ENCODE measurements at places on chromosomes 1 and 21.

GRCh38 chr1:94514095-94514727, 27.3 kb downstream of the F3 start:
- peak; percentile 2 for DNase-seq

- DNase-seq = no peak
Observed at GRCh38 chr1:23537296-23537973, 6.4 kb upstream of the E2F2 start.

DNA sequence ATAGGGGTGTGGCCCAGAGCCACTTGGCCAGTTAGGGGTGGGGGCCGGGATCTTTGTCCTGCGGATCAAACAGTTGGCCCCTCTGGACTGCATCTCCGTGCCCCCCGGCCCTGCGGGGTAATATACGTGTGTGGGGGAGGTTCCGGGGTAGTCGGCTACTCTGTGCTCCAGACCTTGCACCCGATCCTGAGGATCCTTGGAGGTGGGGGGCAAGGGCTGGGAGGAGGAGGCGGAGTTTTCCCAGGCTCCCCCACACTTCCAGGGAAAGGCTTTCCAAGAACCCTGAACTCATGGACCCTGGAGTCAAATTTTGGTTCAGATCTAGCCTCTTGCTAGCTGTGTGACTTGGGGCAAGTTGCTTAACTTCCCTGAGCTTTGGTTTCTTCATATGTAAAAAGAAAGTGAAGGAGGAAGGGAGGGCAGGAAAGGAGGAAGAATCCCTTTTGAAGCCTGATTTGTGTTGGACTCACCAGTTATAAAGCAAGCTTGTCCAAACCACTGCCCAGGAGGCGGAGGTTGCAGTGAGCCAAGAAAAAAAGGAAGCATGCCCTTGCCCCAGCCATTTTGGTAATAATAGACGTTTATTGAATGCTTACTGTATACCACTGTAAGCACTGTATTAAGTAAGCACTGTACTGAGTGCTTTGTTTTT, 686 bp downstream of the MIIP start:
- no peak for DNase-seq

DNA sequence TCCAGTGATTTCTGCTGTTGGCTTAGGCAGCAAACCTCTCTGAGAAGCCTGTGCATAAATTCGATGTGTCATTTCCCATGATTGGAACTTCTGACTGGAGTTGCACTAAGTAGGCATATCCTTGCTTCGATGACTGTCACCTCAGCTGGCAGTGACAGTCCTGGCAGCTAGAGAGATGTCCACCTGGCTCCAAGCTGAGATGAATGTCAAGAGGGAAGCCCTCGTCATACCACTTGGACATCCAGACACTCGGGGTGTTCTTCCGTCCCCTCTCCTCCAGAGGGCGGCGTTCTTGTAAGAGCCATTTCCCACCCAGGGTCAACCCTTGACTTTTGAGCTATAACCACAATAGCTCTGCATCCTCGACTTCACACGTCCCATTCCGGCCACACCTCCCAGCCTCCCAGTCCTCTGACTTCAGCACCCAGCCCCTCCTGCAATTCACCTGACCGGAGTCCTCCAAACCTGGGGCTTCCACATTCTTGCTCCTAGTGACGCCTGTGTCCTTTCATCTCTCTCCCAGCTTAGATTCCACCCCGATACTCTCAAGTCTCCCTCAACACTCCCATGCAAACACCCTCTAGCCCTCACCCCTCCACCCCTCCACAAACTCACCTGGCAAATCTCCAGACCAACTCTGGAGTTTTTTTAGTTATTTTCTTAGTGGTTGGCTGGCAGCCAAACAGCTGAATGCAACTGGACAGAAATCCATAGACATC, 17.3 kb downstream of the CA6 start:
- peak; percentile 46 for DNase-seq

GRCh38 chr1:4062992-4063391, 162.9 kb upstream of the C1orf174 start:
- no peak for DNase-seq

DNA sequence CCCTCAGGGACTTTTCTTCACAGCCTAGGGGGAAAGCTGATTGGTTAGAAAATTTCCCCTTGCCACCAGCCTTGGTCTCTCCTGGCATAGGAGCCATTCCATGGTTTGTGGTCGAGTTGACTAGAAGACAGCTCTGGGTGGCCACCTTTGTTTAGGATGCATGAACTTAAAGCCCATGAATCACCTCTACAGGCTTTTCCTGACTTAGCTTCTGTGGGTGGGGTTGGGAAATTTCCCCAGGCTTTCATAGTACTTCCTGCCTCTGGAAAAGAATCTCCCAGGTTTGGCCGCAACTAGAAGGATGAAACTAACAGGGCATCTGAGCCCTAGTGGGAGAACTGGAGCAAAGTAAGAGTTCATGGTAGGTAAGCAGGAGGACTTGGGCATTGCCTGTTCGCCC, 72.6 kb downstream of the SNRPE start:
- no peak for DNase-seq

GRCh38 chr1:17207966-17208418, 3.1 kb downstream of the PADI1 start:
- DNase-seq = peak; percentile 68

- DNase-seq = no peak
Observed at GRCh38 chr1:55531644-55532043, 316.5 kb upstream of the USP24 start.

- peak; percentile 24 for DNase-seq
Observed at GRCh38 chr1:48697066-48697707, 79.5 kb downstream of the BEND5 start.

DNA sequence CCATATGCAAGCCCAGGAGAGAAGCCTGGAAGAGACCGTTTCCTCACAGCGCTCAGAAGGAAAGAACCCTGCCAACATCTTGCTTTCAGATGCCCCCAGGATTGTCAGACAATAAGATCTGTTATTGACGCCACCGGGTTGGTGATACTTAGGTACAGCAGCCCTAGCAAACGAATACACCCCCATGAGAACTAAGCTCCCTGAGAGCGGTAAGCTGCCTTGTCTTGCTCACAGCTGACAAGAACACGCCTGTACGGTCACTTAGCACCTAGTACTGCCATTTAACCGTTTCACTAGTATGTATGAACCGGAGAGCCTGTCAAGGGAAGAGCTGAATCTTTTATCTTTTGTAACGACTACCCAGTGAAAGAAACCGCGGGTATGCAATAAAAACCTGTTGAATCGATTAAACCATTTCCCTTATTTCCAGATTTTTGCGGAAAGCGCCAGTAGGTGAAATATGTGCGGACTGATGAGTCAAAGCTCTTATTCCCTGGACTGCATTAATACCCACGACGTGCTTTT, 619 bp upstream of the ZBTB8B start:
- DNase-seq = no peak

- DNase-seq = no peak
Observed at GRCh38 chr1:151401125-151401788, 1.9 kb downstream of the PSMB4 start.

GRCh38 chr1:17286646-17287045, 21.4 kb upstream of the PADI4 start:
- no peak for DNase-seq

- DNase-seq = no peak
Observed at GRCh38 chr21:37748351-37748750, 167.9 kb downstream of the KCNJ6 start.

DNA sequence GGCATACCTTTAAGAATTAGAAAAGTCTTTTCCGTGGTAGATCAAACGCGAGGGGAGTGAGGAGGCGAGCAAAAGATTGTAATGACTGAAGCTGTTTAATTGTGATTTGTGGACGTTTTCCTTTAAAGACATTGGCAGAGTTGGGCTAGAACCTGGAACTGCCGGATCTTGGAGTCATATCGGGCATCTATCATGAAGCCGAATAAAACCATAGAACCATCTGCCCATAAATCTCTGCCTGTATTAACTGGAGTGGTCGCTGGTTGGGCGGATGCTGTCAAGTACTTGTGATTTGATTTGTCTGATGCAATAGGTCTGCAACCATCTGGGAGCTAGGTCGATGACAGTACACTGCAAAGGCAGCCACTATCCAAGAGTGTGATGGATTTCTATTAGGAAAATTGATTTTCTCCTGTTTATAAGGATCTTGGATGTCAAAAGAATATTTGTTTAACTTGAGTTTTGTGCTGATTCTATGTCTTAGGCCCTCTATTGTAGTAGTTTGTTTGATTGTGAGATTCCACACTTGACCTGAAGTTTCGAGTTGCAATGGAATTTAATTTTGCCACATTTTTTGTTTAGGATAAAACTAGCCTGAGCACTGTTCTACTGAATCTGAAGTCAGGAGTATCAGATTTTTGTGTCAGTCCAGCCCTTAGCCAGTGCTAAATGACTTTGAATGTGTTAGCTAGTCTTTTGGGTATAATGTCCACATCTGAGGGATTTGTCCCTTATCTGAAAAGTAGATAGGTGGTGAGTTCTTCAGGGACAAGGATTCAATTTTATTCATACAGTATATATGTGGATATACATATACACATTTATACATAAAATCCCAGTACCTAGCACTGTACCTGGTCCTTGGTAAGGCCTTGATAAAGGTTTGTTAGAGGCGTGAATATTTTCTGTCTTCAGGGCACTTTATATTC, 1.2 kb downstream of the SARS1 start:
- peak; percentile 37 for DNase-seq

DNA sequence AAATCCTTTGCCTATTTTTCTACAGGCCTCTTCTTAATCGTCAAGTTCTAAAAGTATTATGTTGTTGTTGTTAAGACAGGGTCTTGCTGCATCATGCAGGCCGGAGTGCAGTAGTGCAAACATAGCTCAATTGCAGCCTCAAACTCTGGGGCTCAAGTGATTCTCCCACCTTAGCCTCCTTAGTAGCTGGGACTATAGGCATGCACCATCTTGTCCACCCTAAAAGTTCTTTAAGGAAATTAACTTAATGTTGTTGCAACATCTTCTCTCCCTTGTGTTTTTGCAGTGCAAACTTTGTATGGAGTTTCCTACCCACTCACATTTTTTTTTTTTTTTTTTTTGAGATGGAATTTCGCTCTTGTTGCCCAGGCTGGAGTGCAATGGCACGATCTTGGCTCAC, 4.1 kb upstream of the VHLL start:
- DNase-seq = no peak

GRCh38 chr1:39466413-39467107, 24.9 kb upstream of the BMP8A start:
- no peak for DNase-seq

DNA sequence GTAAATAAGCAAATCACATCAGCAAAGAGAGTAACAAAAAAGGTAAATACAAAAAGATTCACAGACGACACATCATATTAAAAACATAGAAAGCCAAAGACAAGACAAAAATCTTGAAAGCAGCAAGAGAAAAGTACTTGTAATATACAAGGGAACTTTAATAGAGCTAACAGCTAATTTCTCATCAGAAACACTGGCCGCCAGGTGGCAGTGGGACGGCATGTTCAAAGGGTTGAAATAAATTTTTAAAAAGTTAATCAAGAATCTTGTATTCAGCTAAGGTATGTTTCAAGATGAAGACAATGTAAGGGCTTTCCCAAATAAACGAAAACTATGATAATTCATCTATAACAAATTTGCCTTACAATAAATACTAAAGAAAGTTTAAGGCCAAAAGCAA, 358.1 kb downstream of the LRRIQ3 start:
- DNase-seq = no peak

- DNase-seq = no peak
Observed at GRCh38 chr1:28160782-28161266, 15.7 kb downstream of the PTAFR start.

GRCh38 chr1:15510611-15511405, 13.2 kb downstream of the CASP9 start:
- no peak for DNase-seq

GRCh38 chr1:199490769-199491527, 536.6 kb upstream of the NR5A2 start:
- no peak for DNase-seq

DNA sequence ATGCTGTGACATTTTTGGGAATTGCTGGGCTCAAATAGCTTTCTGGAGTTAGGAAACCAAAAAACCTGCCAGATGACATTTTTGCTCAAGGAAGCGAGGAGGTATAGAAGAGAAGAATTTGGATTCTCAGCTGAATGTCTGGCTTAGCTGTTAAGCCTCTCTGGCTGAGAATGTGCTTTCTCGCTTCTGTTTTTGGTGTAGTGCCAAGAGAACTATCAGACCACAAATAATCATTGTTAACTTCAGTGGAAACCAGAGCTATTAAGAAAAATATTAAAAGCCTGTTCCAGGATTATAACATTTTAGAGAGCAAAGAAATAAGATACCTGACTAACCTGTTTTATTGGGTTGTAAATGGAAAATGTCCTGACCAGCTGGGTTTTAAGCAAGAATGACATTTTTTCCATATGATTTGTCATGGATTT, 39.5 kb upstream of the DIPK1A start:
- DNase-seq = no peak

DNA sequence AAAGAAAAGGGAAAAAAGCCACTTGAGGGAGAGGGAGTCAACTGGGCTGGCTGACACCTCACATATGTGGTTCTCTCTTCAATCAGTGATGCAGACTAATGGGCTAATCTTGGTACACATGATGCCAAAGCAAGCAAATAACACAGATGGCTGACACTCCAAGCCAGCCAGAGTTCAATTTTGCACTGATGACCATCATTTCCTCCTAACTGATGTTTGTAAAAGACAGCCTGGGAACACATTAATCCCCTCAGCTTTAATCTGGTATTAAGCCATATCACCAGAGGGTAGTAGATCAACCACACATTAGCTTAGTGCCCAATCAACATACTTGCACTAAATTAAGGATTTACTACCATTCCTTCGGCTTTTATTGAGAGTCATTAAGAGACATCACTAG, 2.8 kb downstream of the VPS72 start:
- no peak for DNase-seq

Measured in CD4-positive, alpha-beta T cell treated with Interleukin-4 for 1 hour (primary cell).